ENCODE measurements at places on chromosomes 12 and 14.

DNA sequence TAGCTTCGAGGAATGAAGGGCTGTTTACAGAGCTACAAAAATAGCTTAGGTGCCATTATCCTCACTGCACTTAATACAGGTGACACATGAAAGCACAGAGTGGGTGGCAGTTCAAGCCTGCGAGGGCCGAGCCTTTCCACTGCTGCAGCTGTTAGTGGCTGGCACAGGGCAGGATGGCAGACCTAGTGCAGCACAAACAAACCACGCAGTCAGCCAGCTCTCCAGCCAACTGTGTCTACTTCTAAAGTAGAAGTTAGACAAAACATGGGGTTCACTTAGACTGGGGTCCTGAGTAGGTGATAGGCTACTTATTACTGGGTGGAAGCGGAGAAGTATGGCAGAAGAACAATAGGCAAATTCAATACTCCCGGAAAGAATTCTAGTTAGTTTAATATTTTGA, 95.4 kb downstream of the DUSP16 start:
- peak; percentile 40 for DNase-seq

DNA sequence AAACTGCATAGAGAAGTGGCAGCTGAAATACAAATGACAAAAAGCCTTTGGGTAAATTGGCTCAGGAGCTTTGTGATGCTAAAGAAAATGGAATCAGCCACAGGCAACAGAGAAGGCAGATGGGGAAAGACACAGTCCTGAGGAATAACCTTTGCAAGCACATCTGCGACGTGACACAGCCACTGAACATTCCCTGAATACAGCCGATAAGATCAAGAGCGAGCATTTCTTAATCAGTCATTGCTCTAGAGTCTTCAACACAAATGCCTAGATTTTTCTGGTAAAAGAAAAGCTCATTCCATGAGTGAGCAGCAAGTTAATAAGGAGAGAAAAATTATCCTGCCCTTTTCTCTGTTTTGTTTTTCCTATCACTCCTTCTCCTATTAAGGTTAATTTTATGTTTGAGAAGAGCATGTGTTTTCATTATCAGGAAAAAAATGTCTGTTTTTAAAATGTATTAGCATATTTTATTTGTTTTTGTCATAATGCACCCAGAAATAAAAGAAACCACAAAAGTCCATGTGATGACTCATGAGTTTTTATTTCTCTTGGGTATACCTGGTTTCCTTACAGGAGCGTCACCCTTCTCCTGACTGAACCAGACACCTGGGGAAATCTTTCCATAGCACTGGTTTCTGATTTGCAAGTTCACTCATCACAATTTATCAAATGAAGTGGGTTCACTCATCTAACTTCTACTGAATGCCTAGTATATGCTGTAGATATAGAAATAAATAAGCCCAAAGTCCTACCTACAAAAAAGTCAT, 45.4 kb upstream of the PCED1B start:
- no peak for DNase-seq

DNA sequence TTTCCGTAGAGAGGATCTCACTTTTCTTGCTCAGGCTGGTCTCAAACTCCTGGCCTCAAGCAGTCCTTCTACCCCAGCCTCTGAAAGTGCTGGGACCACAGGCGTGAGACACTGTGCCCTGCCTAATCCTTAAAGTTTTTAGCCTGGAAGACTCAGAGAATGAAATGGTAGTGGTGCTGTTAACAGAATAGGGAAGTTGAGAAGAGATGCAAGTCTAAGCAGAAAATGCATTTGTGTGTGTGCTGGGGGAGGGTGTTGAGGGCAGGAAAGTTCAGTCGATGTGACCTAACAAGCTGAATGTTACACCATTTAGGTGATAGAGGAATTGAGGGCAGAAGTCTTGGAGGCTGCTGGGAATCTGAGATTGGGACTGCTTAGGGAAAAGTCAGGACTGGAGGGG, 6.9 kb upstream of the TUBA1A start:
- DNase-seq = no peak

- DNase-seq = no peak
These were observed 413.5 kb downstream of the CCDC91 start for GRCh38 chr12:28603801-28604200.

DNA sequence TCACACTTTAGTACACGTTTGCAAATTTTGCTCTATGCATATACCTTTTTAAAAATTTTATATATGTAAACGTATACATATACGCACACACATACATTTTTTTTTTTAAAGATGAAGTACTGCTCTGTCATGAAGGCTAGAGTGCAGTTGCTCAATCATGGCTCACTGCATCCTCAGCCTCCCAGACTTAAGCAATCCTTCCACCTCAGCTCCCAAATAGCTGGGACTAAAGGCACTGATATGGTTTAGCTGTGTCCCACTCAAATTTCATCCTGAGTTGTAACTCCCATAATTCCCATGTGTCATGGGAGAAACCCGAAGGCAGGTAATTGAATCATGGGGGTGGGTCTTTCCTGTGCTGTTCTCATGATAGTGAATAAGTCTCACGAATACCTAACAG, 220.8 kb upstream of the CAND1 start:
- DNase-seq = no peak

- no peak for DNase-seq
These were observed 199.9 kb downstream of the LRIG3 start for GRCh38 chr12:58720421-58720820.

DNA sequence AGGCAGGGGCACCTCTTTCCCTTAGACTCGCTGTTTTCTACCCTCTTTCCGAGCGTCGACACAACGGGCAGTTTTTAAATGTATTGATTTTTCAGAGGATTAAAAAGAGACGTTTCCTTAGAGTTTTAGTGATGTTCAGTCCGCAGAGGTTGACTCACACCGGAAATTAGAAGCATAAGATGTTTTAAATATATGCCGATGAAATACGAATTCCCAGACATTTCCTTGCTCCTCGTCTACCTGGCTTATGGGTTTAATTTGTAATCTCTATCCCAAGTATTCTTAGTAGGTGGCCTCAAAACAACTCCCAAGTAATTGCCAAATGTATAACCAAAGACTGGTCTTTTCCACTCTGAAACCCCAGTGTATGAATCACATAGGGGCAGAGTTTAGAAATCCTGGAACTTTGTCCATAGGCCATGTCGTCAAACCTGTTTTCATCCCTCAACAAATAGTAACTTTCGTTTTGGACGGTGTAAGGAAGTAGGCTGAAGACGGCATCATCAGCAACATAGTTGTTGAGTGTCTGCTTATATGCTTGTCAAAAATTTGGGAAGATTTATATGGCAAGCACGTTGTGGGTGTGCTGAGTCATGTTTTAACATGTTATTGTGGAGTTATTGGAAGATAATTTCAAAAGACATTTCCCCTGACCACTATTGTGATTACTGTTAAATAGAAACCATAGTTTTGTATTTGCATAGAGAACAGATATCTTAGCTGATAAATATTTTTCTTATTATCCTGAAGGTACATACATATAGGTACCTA, 824 bp downstream of the TBK1 start:
- DNase-seq = no peak

DNA sequence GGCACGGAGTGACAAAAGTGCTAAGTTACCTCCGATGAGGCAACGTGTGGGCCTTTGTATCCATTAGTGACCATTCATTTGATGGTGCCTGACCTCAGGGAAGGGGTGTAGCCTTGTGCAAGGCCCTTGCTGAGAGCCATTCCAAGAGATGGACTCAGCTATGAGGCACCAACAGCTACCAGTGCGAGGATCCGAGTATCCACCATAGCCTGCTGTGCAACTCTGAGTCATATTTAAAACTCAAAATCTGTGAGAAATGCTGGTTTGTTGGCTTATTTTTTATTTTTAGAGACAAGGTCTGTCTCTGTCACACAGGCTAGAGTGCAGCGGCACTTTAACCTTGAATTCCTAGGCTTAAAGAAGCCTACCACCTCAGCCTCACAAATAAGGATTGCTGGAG, 25.1 kb upstream of the WNK1 start:
- DNase-seq = no peak

DNA sequence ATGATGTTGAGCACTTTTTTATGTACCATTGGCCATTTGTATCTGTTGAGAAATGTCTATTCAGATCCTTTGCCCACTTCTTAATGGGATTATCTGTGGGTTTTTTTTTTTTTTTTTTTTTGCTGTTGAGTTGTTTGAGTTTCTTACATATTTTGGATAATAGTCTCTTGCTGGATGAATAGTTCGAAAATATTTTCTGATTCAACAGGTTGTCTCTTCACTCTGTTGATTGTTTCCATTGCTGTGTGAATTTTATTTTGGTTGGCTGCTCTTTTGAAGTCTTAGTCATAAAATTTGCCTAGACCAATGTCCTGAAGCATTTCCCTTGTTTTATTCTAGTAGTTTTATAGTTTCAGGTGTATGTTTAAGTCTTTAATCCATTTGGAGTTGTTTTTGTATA, 64.5 kb downstream of the CAND1 start:
- no peak for DNase-seq

- no peak for DNase-seq
These were observed 33.6 kb downstream of the EXD2 start for GRCh38 chr14:69224946-69225345.

Measured in stimulated activated CD4-positive, alpha-beta T cell treated with anti-CD3 and anti-CD28 coated beads, Interleukin-2, amount 100 ng/mL, for 4 hours (primary cell).